ENCODE measurements at places on chromosomes 3 and 15.

GRCh38 chr3:114706591-114707232 is 412.9 kb downstream of the TIGIT start:
- peak; percentile 1 for DNase-seq

- no peak for DNase-seq
Observed at GRCh38 chr3:132347811-132348210, 30.6 kb downstream of the ACP3 start.

DNA sequence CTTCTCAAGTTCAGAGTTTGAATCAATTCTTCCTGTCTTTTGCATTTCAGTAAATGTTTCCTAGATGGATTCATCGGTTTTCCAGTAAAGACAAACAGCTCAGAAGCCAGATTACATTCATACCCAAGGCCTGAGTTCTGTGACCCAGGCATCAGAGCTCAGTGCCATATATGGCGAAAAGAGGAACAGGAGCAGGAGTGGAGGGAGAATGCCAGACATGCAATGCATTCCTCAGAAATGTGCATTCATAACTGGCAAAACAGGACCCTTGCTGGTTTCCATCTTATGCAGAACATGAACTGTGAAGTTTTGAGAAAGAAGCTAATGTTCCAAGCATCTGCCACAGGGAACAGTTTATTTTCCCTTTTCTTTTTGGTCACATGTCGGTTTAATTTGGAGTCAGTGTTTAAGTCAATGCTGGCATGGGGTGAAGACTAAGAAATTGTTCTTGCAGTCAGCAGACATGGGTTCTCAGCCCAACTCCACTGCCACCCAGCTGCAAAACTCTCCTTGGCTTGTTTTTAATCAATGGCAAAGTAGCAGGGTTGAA is 116.5 kb downstream of the LPP start:
- peak; percentile 56 for DNase-seq

DNA sequence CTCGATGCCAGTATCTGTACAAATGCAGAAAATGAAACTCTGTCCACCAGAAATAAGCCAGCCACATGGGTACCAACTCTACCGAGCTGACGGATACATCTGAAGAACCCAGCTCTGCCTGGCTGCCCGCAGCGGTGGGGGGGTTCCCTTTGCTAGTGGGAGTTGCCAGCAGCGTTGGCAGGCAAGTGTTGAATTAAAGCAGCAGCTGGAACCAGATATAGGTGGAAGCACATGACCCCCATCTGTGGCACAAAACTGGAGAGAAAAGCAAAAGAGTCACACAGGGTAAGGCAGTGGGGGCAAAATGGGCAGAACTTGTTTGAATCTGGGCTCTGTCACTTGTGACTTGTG is 17.9 kb downstream of the CRYGS start:
- no peak for DNase-seq

DNA sequence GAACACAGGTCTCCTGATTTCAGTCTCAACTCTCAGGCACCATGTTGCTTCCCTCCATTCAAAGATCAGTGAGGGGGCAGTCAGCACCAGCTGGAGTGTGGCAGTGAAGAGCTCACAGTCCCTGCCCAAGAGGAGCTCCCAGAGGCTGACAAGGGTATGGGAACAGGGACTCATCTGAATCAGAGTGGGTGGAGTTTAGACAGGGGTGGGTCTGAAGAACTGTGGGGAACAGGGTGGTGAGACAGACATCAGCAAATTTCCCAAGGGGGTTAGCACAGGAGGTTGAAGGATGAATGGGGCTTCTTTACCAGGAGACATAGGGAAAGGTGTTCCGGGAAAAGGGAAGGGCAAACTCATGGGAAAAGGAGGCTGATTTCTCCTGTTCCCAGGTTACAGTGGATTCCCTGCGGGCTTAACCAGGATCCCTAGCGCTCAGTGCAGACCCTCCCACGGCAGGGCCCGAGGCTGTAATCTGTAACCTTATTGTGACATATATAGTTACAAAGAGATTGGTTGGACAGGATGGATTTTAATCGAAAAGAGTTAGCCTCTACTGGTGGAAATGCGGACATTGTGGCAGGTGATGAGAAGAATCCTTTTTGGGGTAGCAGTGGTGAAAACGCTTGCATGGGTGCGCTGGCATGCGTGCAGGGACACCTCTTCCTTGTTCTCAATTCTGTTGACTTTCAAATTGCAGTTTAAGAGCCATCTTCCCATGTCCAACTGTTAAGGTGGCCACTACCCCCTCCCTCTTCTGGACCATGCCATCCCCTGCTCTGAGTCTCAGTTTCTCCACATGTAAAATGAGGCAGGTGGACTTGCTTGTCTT is 160.3 kb downstream of the SMAD6 start:
- DNase-seq: no peak

DNA sequence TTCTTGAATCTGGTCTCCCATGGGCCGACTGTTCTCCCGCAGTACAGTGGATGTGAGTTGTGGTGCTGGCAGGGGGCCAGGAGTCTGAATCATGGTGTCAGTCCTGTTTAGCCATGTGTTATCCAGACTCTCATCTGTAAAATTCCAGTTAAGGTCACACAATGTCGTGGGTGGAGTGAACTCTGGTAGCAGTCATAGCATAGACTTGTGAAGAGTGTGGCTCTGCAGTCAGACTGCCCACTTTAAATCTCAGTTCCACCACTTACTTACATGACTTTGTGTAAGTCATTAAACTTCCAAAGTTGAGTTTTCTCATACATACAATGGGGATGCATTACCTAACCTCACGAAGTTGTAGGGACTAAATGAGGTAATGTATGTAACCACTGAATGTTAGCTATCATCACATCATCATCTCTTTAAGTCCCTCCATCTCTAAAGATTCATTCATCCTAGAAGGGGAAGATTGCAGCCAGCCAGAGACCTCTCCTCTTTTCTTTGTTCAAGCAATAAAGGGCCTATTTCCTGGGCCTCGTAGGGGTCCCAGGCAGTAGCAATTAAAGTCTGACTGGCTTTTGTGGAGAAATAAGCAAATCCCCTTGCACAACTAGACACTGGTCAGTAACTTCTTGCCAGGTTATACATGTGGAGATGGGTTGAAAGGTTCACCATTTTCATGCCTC is 93.9 kb downstream of the PCCB start:
- DNase-seq: peak; percentile 70

DNA sequence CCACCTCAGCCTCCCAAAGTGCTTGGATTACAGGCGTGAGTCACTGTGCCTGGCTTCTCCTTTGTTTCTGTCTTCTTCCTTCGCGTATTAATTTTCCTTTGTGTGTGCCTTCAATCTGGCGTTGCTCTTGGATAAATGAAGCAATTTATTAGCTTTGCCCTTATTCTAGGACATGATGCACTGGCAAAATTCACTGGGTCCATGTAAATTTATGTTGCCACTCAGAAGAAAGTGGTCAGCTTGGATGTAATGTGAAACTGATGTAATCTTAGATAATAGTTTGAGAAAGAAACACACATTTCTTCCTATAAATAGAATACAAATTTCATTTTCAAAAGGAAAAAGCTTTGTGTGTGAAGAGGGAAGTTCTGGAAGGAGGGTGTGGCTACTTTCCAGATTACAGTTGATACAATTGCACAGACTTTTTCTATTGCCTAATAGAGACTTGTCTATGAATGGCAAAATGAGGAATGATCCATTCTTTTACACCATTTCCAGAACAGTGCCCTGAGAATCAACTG is 23.3 kb upstream of the ATP1B3 start:
- DNase-seq: no peak

DNA sequence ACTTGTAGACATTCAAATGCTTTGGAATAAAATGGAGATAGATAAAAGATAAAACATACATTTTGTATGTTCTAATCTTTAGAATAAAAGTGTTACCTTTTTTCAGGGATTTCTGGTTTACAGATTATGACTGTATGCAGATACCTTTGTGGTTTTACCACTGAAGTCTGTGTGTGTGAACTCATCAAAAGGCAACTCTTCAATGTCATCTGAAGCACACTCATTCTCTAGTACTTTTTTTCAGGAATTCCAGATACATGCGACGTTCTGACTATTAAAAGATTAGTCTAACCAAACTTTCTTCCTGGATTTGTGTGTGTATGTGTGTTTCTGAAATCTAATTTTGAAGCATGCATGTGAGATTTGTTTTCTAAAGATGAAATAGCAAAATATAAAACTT is 188.6 kb downstream of the NLGN1 start:
- no peak for DNase-seq

DNA sequence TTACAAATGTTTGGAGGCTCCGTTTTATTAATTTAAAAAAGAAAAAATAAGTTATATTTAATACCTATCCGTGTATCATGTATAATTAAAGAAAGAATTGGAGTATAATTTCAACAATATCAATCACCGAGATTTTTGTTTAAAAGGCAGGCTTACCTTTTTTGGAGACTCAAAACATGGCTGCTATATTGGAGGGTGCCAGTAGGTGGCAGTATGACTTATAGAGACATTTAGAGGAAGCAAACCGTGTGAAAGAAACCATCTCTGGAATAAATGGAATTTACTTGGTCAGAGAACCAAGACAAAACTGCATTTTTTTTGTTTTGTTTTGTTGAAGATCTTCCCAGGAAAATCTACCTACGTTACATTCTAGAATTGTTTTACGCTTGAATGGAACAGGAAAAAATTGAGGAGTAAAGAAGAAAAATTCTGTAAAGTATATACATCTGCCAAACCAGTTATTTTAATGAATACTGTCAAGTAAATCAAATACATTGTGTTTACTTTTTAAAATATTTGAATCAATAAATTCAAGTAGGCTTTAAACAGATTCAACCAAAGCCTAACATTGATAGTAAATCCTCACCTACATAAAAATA is 802.6 kb upstream of the ALCAM start:
- no peak for DNase-seq

- DNase-seq: no peak
Observed at GRCh38 chr3:5231074-5231473, 43.6 kb downstream of the EDEM1 start.

GRCh38 chr3:37745921-37746320 is 115.8 kb upstream of the CTDSPL start:
- DNase-seq: no peak

DNA sequence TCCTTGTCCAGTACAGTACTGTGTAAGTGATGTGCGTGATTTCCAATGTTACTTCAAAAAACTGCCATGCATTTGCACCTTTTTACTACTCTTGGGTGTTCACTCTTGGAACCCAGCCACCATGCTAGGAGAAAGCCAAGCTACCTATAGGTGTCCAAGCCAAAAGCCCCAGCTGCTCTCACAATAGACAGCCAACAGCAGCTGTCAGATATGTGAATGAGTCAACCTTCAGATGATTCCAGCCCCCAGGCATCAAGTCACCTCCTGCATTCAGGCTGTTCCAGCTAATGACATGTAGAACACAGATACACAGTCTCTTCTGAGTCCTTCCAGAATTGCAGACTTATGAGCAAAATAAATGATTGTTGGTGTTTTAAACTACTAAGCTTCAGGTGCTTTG is 417.7 kb upstream of the TGFBR2 start:
- DNase-seq: no peak

GRCh38 chr15:27017168-27017809 is 46.3 kb downstream of the GABRG3 start:
- DNase-seq: no peak

- no peak for DNase-seq
Observed at GRCh38 chr3:13501521-13501920, 21.4 kb downstream of the HDAC11 start.

- no peak for DNase-seq
Observed at GRCh38 chr15:61768131-61768530, 292.1 kb downstream of the VPS13C start.

GRCh38 chr3:25444273-25444672 is 16.2 kb downstream of the RARB start:
- DNase-seq: no peak

- no peak for DNase-seq
Observed at GRCh38 chr3:11589706-11590105, 54.0 kb downstream of the VGLL4 start.

DNA sequence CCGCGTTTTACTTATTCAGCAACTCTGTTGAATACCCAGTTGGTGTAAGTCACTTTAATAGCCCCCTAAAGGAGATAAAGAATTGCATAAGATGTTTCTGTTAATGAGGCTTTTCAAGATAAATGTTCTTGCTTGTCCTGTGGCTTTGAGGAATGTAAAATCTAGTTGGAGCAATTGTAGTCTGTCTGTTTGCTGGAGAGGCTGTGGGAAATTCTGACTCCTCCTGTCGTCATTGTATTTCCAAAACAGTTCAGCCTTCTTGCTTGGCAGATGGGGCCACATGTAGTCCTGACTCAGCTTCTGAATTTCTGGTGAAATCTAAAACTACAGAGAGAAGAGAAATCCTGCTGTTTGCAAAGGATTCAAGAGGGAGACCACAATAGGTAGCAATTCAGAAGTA is 114.4 kb downstream of the RYR3 start:
- no peak for DNase-seq

DNA sequence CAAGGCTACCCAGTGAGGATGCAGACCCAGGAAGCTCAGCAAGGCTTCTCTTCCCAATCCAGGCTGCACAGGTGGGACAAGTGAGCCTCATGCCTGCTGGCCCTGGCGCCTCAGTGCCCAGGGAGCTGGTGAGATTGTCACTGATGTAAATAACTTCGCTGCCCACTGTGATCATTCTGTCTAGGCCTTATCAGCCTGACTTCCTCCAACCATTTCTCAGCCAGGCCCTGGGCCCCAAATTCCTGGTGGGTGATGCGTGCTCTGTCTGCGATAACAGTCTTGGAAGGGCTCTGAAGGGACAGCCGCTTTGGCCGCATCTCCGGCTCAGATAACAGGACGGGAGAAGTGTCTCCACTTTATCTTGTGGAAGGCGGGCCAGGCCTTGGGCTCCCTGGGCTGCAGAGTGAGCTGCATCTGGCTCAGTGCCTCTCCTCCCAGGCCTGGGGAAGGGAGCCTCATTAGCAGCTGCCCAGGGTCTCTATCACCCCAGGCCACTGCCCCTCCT is 2.2 kb upstream of the FBLN2 start:
- peak; percentile 56 for DNase-seq

DNA sequence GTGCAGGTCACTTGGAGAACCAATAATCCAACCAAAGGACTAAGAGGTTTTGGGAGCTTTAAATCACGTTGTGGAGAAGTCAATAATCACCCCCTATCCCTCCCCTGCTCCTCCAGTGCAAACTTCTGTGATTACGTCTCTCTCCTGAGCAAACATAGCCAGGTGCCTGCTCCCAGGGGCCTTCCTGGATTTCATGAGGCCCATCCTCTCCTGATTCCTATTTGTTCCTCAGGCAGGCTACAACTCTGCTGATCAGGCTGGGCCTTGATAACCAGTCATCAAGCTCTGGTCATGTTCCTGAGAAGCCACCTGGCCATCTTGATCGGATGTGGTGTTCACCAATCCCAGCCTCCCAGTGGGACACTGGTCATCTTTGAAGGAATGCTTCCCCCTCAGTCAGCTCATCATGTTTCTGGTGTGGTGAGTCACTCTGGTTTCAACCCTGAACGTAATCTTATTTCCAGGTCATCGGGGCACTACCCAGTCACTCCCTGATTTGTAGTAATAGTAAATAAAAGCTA is 2.9 kb upstream of the ZNF710 start:
- DNase-seq: peak; percentile 88

- no peak for DNase-seq
Observed at GRCh38 chr3:112744825-112745566, 101.7 kb downstream of the CD200R1L start.

GRCh38 chr3:146536681-146537080 is 7.7 kb downstream of the PLSCR1 start:
- DNase-seq: no peak

Data from HTR-8/SVneo (cell line).